Immature natural killer cell (primary cell): ENCODE measurements at places on chromosomes 3 and 15. TPM values are rescaled to one million over a fixed set of nuclear protein-coding genes. Genes with fewer than 3 reads are reported as not detected.

GRCh38 chr3:98612996-98613517 lies 19.6 kb upstream of the CPOX start:
- no peak for DNase-seq

DNA sequence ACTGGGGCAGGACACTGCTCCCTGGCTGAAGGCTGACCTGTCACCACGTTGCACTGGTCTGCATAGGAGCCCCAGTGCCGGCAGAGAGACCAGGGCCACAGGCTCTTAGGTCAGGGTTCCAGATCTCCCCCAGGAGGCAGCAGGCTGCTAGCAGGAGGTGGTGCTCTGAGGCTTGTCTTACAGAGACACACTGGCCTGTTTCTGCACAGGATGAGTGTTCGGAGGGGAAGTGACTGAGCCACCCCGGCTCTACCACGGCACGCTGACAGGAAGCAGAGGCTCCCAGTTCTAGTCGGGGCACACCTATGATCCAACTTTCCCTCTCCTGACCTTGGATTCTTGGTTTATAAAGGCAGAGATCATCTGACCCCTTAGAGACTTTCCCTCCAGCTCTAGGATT lies 8.6 kb downstream of the FBXL22 start:
- DNase-seq, result peak; percentile 18

DNA sequence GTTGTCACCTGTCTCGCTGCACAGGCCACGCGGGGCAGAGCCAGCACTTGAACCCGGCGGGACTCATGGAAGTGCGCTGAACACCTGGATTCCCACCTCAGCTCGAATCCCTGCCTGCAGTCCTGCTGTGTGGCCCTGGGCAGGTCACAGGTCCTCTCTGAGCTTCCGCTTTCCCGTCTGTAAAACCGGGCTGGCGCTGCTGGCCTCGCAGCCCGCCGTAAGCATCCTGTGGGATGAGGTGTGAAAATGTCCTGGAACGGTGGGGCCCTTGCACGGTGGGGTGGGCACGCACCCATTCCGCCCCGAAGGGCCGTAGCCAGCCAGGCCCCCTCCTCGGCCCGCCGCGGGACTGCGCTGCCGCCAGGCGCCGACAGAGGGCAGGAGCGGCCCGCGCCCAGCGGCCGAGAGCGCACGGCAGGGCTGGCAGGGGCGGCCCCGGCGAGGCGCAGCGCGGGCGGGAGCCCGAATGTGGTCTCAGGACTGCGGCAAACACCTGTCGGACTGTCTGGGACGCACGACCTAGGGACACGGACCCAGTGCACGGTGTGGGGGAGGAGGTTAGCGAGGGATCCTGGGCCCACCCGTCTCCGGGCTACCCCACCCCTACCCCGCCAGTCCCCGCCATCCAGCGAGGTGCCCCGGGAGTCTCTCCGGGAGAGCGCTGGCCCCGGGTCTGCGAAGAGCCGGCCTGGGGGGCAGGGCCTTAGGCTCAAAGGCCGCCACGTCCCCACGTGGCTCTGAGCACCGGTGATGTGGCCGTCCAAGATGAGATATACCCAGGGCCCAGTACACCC lies 40.4 kb downstream of the DNAJB8 start:
- DNase-seq, result peak; percentile 45

Gene IL5RA
- polyA plus RNA-seq, result not detected

Gene SEC62
- polyA plus RNA-seq, result 128 TPM

- DNase-seq, result no peak
These were observed 6.9 kb upstream of the FOXB1 start for GRCh38 chr15:59997070-59997701.

- no peak for DNase-seq
These were observed 53.5 kb upstream of the PRTG start for GRCh38 chr15:55796321-55796965.

DNA sequence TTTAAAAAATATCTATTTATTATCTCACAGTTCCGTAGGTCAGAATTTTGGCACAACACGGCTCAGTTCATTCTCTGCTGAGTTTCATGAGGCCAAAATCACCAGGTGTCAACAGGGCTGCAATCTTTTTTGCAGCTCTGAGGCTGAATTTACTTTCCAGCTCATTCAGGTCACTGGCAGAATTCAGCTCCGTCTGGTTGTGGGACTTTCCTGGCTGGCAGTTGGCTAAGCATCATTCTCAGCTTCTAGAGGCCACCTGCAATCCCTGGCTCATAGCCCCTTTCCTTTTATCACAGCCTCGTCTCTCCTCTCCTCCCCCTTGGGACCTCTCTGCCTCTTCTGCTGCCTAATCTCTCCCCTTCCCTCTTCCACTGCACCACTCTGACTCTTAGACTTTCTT lies 174.0 kb upstream of the WNT5A start:
- no peak for DNase-seq

Gene GOLGA6L10
- not detected for polyA plus RNA-seq

DNA sequence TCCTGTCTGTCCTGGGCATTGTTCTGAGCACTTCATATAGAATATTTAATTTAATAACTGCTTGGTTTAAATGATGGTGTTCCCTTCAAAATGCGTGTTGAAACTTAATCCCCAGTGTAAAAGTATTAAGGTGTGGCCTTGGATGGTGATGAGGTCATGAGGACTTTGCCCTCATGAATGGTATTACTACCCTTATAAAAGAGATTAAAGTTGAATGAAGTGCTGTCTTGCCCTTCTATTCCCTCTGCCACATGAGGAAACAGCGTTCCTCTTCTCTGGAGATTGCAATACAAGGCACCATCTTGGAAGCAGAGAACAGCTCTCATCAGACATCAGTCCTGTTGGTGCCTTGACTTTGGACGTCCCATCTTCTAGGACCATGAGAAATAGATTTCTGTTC lies 374.4 kb downstream of the PTPRG start:
- no peak for DNase-seq

GRCh38 chr15:45150481-45150880 lies 20.7 kb downstream of the DUOX1 start:
- DNase-seq, result no peak

Gene CPB1
- not detected for polyA plus RNA-seq

GRCh38 chr3:179668429-179668828 lies 15.6 kb downstream of the USP13 start:
- DNase-seq, result no peak

Gene CACNA2D2
- 2.3 TPM for polyA plus RNA-seq

Gene TIMP4
- not detected for polyA plus RNA-seq

DNA sequence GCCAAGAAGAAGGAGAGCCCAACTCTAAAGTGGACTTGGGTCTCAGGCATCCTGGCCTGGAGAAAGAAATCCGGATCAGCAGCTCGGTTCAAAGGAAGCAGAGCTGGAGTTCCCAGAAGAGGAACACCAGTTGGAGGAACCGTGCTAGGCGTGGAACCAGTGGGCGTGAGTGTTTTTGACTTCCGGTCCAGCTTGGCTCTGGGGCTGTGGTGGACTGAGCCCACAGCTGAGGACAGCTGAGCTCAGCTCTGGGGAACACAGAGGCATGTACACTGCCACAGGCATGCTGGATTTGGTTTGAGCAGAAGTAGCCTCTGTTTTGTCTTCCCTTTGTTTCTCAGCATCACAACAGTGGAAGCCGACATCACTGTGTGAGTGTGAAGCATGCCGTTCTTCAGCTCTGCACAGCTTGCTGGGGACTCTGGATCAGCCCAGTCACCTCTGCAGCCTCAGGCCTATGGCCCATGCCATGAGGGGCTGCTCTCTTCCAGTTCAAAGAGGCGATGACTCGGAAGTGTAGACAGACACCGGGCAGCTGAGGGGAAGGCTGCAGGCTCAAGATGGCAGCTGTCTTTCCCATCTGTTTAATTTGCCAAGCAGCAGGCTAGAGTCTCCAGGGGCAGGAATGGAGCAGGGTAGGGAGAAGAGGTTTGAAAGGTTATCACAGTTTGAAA lies 185.8 kb upstream of the UBE3A start:
- no peak for DNase-seq

Gene CDHR4
- polyA plus RNA-seq, result not detected

DNA sequence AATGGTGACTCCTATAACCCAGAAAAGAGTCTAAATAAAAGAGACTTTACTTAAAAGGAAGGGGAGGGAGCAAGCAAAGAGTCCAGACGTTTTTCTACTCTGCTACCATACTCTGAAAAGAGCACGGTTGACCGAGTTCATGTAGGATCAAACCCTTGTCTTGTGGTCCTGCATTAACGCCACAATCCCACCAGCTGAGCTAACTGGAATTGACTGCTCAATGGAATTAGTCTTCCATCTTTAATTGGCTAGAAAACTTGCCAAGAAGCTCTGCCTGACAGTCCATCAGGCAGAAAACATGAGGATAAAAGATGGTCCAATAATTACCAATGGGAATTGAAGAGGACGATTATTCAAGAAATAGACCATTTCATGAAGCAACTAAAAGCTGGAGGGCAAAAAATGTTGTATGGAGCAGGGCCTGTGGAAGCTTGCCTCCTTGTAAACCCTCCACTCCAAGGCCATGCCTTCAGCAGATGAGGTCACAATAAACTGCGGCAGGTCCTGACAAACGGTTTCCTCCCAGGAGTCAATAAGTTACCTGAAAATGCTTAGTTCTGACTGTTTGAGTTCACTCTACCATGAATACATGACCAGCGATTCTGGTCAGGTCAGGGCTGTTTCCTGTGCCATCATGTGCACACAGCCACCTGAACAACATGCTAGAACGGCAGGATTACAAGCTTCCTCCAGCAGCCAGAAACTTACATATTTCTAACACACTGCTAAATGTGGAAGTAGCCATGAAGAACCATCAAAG lies 35.6 kb upstream of the ARHGEF3 start:
- DNase-seq, result no peak

GRCh38 chr15:56783156-56783856 lies 50.0 kb upstream of the ZNF280D start:
- no peak for DNase-seq

- no peak for DNase-seq
These were observed 122.4 kb downstream of the SSR3 start for GRCh38 chr3:156432563-156432962.

Gene PLA2G4F
- not detected for polyA plus RNA-seq

Gene KNSTRN
- polyA plus RNA-seq, result 5.6 TPM

Gene DNAH12
- polyA plus RNA-seq, result not detected

Gene LPCAT4
- 7.0 TPM for polyA plus RNA-seq

DNA sequence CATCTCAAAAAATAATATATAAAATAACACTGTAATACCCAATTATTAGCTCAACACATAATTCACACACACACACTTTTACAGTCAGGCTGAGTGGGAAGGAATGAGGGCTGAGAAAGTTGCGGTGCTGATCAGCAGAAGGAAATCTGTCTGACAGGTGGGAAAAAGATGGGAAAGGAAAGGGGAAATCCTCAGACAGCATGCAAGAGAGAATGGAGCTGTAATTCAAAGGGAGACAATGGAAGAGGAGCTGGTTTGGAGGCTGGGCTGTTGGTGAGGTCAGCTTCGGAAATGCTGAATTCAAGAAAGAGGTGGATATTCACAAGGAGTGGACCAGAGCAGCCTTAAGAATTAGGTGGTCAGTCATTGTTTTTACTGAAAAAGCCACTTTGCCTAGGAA lies 121.6 kb upstream of the LMOD3 start:
- no peak for DNase-seq
